Activated T-cell treated with anti-CD3 and anti-CD28 coated beads, Interleukin-2, amount 50 U/mL, for 1 hour (primary cell): ENCODE measurements at places on chromosomes 3 and 15.

DNA sequence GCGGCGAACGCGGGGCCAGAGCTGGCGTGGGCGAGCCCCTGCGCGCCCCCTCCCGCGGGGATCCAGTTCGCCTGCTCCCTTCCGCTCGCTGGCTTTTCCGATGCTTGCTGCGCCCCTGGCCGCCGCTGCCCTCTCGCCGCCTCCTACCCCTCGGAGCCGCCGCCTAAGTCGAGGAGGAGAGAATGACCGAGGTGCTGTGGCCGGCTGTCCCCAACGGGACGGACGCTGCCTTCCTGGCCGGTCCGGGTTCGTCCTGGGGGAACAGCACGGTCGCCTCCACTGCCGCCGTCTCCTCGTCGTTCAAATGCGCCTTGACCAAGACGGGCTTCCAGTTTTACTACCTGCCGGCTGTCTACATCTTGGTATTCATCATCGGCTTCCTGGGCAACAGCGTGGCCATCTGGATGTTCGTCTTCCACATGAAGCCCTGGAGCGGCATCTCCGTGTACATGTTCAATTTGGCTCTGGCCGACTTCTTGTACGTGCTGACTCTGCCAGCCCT is 721 bp downstream of the P2RY1 start:
- no peak for DNase-seq

- peak; percentile 56 for DNase-seq
Measured at GRCh38 chr3:48634661-48635221, 520 bp downstream of the SLC26A6 start.

GRCh38 chr3:60399292-60399691 is 852.0 kb downstream of the FHIT start:
- DNase-seq: no peak

- DNase-seq: no peak
Measured at GRCh38 chr3:155753038-155753639, 8.3 kb upstream of the PLCH1 start.

DNA sequence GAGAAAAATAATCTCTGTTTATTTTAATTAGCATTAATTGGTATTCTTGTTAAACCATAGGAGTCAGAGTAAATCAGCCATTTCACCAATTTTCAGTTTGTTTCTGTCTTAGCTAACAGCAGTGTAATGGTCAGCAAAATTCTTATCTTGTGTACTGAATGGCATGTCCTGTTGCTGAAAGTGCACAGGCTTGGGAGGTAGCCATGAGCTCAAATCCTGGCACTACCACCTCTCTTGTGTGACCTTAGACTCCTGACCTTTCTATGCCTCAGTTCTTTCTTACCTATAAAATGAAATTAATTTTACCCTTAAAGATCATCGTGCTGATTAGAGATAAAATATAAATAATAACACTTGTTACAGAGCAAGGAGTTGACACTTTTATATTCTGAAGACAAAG is 35.8 kb downstream of the MLH1 start:
- DNase-seq: no peak

DNA sequence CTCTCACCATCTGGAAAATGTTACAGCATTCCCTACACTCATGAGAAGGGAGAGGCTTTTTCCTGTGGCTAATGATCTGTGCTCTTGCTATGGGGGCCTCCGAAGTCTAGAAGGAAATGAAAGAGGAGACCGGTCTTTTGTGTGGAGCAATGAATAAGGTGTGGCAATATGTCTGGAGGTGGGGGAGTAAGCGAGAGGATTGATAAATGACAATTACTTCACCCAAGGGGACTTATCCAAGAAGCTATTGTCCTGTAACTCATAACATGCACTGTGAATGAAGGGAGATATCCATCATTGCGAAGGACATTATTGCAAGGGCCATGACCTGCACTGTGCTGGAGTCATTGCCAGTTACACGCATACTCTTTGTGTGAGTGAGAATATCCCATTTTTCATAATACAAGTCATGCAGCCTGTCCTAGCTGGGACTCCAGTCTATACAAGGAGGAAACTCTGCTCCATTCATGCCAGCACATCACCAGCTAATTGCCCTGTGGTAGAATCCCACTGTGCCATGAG is 37.7 kb upstream of the SYNPR start:
- DNase-seq: no peak
